ENCODE measurements at places on chromosomes 7 and 10. TPM values are rescaled to one million over a fixed set of nuclear protein-coding genes. Genes with fewer than 3 reads are reported as not detected.
A peak's percentile ranks its signal among the peaks of the same experiment; 100 is the strongest.

Gene PIP
- total RNA-seq = not detected

GRCh38 chr7:157193274-157193673 lies 54.5 kb downstream of the UBE3C start:
- DNase-seq = no peak

DNA sequence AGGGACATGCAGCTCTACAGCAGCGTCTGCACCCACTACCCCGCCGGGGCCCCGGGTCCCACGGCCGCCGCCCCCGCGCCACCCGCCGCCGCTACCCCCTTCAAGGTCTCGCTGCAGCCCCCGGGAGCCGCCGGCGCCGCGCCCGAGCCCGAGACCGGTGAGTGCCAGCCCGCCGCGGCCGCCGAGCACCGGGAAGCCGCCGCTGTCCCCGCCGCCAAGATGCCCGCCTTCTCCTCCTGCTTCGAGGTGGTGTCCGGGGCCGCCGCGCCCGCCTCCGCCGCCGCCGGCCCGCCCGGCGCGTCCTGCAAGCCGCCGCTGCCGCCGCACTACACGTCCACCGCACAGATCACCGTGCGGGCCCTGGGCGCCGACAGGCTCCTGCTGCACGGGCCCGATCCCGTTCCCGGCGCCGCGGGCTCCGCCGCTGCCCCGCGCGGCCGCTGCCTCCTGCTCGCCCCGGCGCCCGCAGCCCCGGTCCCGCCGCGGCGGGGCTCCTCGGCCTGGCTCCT lies 631 bp downstream of the OTUD1 start:
- no peak for DNase-seq

GRCh38 chr10:19832699-19833098 lies 16.5 kb downstream of the PLXDC2 start:
- DNase-seq = no peak

Gene SPDYE9
- total RNA-seq = not detected

GRCh38 chr10:86630079-86630478 lies 24.3 kb upstream of the OPN4 start:
- DNase-seq = no peak

Gene DGKI
- 11.3 TPM for total RNA-seq

Gene CRTAC1
- total RNA-seq = 7.9 TPM

DNA sequence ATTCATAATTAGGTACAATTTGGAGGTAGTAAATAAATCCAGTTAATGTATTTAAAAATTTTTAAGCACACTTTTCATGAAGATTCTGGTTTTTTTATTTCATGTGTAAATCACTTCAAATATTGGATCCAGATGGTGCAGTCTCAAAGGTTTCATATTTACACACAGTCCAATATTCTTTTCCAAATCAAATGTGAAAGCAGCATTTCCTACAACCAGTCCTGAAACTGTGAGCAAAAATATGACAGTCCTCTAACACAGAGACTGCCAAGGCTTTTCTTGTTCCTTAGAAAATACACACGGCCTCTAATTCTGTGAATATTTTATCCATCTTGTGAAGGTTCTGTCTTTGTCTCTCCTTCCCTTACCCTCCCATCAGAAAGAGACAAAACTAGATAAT lies 645.9 kb downstream of the ARL4A start:
- no peak for DNase-seq

- DNase-seq = no peak
Measured at GRCh38 chr7:40887099-40887498, 752.3 kb downstream of the SUGCT start.

- no peak for DNase-seq
Measured at GRCh38 chr7:15174485-15174884, 271.9 kb upstream of the DGKB start.

- DNase-seq = no peak
Measured at GRCh38 chr7:27774717-27775328, 34.9 kb downstream of the TAX1BP1 start.

- DNase-seq = peak; percentile 36
Measured at GRCh38 chr7:362402-363096, 72.6 kb downstream of the FOXL3 start.

DNA sequence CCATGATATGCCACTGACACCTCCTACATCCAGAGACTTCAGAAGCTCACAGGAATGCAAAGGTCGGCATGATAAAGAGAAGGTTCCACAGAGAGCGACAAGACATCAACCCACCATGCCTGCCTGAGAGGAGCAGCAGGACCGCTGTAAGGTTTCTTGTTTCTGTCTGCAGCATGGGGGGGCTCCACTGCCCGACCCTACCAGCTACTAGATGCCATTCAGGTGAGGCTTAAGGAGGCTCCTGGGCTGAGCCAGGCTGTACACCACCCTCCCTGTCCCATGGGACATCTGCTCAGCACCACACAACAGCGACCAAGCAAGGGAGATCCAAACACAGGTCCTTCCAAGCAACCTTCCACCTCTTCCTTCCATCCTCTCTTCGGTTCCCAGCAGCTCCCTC lies 234.6 kb downstream of the TNS3 start:
- DNase-seq = peak; percentile 50

- DNase-seq = no peak
Measured at GRCh38 chr10:111656066-111656465, 527.5 kb downstream of the GPAM start.

GRCh38 chr10:75395932-75396630 lies 5.5 kb downstream of the ZNF503 start:
- DNase-seq = no peak

Measured in aorta (tissue), 5 donors.